T47D (cell line): ENCODE measurements at places on chromosomes 1 and 21.

GRCh38 chr21:26117324-26117971, 53.1 kb downstream of the APP start:
- no peak for DNase-seq

DNA sequence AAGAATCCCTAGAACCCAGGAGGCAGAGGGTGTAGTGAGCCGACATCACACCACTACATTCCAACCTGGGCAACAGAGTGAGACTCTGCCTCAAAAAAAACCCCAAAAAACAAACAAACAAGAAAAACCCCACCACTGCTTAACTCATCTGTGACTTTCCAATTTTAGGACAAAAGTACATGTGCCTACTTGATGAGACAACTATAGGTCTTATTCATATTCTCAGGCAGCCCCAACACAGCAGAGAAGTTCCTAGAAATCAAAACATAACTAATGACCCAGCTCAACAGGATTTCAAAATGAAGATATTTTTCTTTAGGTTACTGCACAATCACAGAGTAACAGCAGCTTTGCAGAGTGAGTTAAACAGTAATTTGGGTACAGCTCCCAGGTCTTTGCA, 26.4 kb downstream of the TIAM1 start:
- DNase-seq = no peak

GRCh38 chr1:204128964-204129896, 22.6 kb downstream of the ETNK2 start:
- peak; percentile 91 for DNase-seq

GRCh38 chr1:98702976-98703375, 41.5 kb downstream of the SNX7 start:
- DNase-seq = no peak

- no peak for DNase-seq
These were observed 35.9 kb downstream of the BCL9 start for GRCh38 chr1:147577033-147577773.

DNA sequence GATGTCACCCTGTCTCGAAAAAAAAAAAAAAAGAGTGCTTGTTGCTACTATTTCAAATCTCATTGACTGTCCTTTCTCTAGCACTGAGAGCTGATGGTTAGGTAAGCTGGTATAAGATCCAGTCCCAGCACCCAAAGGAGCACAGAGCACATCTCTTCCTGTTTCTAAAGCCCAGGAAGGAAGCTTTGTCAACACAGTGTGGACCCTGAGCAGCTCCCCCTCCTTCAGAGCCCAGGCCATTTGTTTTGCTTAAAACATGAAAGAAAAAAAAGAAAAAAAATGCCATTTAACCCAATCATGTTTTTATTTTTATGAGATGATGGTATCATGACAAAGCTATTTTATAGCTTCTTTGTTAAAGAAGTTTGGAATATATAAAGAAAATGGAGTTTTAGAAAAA, 184.1 kb upstream of the DUSP10 start:
- no peak for DNase-seq

- DNase-seq = no peak
These were observed 30.8 kb upstream of the COL18A1 start for GRCh38 chr21:45373991-45374816.
